ENCODE measurements at places on chromosomes 1 and 21. TPM values are rescaled to one million over a fixed set of nuclear protein-coding genes. Genes with fewer than 3 reads are reported as not detected.

GRCh38 chr1:29972421-29973053, 736.2 kb downstream of the PTPRU start:
- no peak for ATAC-seq

GRCh38 chr1:41431490-41432350, 52.8 kb downstream of the EDN2 start:
- ATAC-seq, result no peak

DNA sequence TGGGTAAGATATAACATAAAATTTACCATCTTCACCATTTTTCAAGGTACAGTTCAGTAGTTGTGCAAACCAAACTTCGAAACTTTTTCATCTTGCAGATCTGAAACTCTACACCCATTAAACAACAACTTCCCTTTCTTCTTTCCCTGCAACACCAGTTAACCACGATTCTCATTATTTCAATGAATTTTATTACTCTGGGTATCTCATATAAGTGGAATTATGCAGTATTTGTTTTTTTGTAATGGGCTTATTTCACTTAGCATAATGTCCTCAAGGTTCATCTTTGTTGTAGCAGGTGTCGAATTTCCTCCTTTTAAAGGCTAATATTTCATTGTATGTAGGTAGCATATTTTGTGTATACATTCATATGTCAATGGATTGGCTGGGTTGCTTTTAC, 146.1 kb downstream of the SPATA46 start:
- no peak for ATAC-seq

DNA sequence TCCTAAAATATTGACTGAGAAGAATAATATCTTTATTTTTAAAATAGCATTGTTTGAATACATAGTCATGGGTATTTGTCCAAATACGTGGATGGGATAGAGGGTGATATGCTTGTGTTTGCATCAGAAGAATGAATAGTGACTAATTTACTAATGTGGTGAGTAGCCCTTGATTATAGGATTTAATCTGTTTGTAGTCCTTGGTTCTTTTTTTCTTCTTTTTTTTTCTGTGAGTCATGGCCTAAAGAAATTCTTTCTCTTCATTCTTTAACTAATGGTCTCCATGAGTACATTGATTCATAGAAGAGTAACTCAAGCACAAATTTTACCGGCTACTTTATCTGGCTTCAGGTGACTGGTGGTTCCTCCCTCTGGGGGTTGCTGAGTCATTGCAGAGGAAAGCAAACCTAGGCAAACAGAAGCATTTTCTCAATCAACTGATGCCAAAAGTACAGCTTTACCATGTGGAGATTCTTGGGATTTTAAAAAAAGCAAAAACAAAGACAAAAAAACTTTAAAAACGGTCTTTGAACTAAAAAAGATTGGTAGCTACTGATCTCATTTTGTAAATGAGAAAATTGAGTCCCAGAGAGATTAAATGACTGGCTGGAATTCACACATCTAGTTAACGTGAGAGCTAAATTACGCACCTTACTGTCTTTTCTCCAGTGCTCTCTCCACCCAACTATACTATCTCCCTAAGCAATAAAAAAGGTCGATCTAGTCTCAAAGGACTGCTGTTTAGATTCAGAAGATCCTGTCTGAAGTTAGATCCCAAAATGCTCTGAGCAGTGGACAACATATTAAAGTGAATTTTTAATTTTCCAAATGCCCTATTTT, 40.5 kb downstream of the AK5 start:
- no peak for ATAC-seq

DNA sequence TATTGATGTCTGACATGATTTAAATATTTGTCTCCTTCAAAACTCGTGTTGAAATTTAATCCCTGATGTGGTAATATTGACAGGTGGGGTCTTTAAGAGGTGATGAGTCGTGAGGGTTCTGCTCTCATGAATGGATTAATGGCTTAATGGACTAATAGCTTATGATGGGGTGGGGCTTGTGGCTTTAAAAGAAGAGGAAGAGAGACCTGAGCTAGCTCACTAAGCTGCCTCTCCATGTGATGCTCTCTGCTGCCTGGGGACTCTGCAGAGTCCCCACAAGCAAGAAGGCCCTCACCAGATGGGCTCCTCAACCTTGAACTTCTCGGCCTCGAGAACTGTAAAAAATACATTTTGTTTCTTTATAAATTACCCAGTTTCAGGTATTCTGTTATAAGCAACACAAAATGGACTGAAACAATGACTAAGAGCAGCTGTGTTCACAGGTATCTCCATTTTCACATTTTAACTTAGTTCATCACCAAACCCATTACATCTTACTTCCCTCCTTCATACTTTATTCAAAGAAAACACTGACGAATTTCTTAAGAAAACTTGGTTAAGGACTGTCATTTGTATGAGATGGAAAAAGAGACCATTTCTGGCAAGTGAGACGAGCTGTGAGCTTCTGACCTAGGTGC, 12.1 kb upstream of the AIM2 start:
- ATAC-seq, result no peak

DNA sequence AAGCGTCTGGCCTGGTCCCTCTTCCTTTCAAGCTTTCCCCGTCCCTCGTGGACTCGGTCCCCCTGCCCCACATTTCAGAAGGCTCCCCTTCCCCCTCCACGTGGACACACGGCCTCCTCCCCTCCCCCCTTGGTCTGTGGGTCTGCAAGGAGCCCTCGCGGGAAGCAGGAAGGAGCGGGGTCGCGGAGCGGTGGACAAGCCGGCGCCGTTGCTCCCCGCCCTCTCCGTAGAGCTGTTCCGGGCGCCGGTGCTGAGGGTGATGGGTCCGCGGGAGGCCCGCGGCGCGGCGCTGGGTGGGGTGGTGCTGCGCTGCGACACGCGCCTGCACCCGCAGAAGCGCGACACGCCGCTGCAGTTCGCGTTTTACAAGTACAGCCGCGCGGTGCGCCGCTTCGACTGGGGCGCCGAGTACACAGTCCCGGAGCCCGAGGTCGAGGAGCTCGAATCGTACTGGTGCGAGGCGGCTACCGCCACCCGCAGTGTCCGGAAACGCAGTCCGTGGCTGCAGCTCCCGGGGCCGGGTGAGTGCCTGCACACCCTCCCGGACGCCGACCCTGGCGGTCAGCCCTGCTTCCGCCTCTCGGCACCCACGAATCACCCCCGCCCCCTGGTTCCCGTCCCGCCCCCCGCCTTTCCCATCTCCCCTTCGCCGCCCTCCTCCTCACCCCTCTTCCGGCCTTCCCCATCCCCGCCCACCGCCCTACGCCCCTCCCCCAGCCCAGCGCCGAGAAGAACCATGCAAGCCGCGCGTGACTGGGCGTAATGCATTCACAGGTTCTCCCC, 5.3 kb downstream of the FCRLB start:
- peak; percentile 87 for ATAC-seq

- ATAC-seq, result no peak
These were observed 249.1 kb downstream of the FOXD2 start for GRCh38 chr1:47686731-47687630.

GRCh38 chr21:37043818-37044217, 29.1 kb downstream of the PIGP start:
- ATAC-seq, result no peak

GRCh38 chr1:53115403-53116306, 26.8 kb downstream of the SLC1A7 start:
- no peak for ATAC-seq

GRCh38 chr1:222454782-222455181, 93.1 kb downstream of the HHIPL2 start:
- ATAC-seq, result peak; percentile 69

DNA sequence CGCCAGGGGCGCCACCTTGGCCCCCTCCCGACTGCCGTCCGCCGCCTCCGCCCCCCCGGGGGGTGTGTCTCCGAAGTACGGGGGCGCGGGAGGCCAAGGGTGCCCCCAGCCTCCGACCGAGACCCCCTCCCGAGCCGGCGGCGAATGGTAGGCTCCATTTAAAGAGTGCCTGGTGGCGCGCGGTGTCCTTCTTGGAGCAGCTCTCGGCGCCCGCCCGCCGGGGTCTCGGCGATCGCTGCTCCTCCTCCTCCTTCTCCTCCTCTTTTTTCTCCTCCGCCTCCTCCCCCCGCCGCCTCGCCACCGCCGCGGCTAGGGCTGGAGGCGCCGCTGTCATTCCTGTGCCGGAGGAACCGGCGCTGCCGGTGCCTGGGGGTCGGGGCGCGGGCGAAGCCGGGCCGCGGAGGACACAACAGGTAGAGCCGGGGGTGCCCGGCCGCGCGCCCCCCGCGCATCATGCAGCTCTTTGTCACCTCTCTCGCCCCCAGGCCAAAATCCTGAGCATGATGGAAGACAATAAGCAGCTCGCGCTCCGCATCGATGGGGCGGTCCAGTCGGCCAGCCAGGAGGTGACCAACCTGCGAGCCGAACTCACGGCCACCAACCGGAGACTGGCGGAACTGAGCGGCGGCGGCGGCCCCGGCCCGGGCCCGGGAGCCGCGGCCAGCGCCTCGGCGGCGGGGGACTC, at the start of gene KAZN:
Gene KAZN, plus strand, starts transcription at position 188 of the 685 bp plus-strand sequence.
- ATAC-seq, result peak; percentile 36

- ATAC-seq, result no peak
These were observed 3.3 kb upstream of the BRWD1 start for GRCh38 chr21:39316729-39317128.

GRCh38 chr1:91725989-91726721, 159.8 kb downstream of the TGFBR3 start:
- ATAC-seq, result peak; percentile 95

GRCh38 chr1:58460469-58460868, 86.1 kb downstream of the OMA1 start:
- ATAC-seq, result no peak

- no peak for ATAC-seq
These were observed 5.4 kb upstream of the SHISA4 start for GRCh38 chr1:201883266-201883665.

- no peak for ATAC-seq
These were observed 1.1 kb upstream of the NFIA start for GRCh38 chr1:61081144-61081685.

Gene PRDM15
- 7.5 TPM for total RNA-seq

Gene CHODL
- 3.4 TPM for total RNA-seq

Gene FBLIM1
- 40.4 TPM for total RNA-seq

Gene KRTAP12-2
- not detected for total RNA-seq

Gene CYP4X1
- 3.1 TPM for total RNA-seq

Gene TMEM39B
- 5.4 TPM for total RNA-seq
